Stimulated activated CD4-positive, alpha-beta T cell treated with anti-CD3 and anti-CD28 coated beads, Interleukin-12 subunit alpha, Interleukin-12 subunit beta, amount 100 ng/mL, for 24 hours (primary cell): ENCODE measurements at places on chromosomes 1 and 21.

DNA sequence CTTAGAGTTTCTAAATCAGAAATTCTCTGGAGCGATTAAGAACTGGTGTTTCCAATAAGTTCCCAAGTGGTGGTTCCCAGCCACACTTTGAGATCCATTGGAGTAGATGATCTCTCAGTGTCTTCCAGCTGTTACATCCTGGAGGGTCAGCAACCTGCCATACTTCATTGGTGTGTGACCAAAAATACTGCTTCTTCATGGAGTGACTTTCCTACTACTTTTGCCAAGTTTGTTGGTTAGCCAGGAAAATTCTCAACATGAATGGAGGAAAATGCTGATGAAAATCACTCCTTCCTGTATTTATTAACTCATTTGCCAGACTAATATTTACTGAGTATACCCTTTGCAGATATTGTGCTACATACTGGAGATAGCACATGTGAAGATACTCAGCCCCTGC lies 186.1 kb downstream of the FGGY start:
- DNase-seq = no peak

DNA sequence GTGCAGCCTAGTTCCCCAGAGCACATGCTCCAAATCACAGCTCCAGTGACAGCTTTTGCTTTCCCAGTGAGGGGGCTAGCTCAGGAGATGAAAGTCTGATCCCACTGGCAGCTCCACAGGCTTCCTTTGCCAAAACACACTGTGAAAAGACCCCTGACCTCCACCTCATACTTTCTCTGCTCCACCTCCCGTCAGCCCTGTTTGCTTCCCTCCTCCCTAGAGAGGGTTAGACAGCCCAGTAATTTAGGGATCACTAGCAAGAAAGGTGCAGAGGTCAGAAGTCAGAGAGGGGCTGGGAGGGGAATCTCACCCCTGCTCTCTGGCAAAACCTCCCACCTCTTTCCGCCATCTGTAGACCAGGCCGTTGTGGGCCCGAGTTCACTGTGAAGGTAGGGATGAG lies 62.8 kb downstream of the PLXNA2 start:
- no peak for DNase-seq

- no peak for DNase-seq
Measured at GRCh38 chr1:11770011-11770410, 8.0 kb downstream of the C1orf167 start.

DNA sequence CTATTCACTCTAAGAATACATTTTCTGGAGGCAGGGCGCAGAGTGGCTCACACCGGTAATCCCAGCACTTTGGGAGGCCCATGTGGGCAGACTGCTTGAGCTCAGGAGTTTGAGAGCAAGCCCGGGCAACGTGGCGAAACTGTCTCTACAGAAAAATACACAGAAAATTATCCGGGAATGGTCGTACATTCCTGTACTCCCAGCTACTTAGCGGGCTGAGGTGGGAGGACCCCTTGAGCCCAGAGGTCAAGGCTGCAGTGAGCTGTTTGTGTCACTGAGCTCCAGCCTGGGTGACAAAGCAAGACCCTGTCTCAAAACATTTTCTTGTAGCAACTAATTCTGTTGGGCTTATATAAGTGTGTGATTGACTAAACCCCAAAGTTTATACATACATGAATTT lies 30.5 kb downstream of the GPR161 start:
- DNase-seq = no peak

DNA sequence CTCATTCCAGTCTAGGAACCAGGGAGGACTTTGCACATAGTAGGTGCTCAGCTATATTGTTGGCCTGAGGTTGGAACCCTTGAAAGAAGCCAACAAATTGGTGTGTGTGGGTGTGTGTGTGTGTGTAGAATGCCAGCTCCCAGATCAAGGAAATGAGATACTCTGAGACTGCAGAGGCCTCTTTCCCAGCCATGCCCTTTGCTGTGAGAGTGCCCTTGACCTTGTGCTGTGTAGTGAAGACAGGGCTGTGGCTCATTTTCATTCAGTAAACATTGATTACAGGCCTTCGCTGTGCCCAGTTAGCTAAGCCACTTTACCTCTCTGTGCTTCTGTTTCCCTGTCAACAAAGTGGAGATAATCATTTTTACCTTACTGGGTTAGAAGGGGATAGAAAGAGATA lies 3.2 kb downstream of the CYP4B1 start:
- no peak for DNase-seq

GRCh38 chr21:37675202-37675801 lies 241.0 kb downstream of the KCNJ6 start:
- peak; percentile 31 for DNase-seq

- no peak for DNase-seq
Measured at GRCh38 chr1:202644219-202645096, 65.8 kb downstream of the SYT2 start.

DNA sequence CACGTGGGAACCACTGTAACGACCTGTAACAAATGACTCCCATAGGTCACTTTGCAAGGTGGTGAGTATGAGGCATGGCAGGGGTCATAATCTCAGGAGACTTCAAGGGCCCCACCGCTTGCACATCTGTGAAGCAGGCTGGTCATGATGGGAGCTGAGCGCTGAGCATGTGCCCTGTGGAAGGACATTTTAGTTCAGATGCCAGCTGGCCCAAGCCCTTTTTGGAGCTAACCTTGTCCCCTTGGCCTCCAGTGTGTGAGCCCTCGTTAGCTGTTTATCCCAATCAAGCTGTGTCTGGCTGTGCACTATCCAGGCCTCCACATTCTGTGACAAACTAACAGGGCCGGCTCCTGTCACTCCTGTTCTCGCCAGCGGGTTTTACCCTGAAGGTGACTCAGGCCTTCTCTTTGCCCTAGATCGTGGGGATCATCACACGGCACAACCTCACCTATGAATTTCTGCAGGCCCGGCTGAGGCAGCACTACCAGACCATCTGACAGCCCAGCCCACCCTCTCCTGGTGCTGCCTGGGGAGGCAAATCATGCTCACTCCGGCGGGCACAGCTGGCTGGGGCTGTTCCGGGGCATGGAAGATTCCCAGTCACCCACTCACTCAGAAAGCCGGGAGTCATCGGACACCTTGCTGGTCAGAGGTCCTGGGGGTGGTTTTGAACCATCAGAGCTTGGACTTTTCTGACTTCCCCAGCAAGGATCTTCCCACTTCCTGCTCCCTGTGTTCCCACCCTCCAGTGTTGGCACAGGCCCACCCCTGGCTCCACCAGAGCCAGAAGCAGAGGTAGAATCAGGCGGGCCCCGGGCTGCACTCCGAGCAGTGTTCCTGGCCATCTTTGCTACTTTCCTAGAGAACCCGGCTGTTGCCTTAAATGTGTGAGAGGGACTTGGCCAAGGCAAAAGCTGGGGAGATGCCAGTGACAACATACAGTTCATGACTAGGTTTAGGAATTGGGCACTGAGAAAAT lies 7.6 kb downstream of the NPPA start:
- no peak for DNase-seq

- no peak for DNase-seq
Measured at GRCh38 chr1:197811769-197812168, 36.5 kb upstream of the DENND1B start.

GRCh38 chr1:154808261-154808908 lies 61.7 kb downstream of the KCNN3 start:
- no peak for DNase-seq

DNA sequence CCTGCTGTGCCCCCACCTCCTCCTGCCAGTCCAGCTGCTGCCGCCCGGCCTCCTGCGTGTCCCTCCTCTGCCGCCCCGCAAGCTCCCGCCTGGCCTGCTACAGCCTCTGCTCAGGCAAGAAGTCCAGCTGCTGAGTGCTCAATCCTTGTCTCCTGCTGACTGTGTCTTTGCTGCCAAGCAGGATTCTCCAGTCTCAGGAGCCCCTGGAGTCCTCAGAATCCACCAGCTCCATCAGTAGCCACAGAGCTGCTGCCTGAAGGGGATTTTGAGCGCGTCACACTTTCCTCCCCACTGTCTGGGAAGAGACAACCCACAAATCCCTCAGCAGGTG lies 973 bp downstream of the KRTAP10-11 start:
- no peak for DNase-seq
